ENCODE measurements at places on chromosomes 5 and 9.

GRCh38 chr5:40220260-40220659 is 459.5 kb upstream of the PTGER4 start:
- DNase-seq: no peak

- DNase-seq: no peak
Observed at GRCh38 chr9:124228516-124228915, 29.2 kb upstream of the NEK6 start.

DNA sequence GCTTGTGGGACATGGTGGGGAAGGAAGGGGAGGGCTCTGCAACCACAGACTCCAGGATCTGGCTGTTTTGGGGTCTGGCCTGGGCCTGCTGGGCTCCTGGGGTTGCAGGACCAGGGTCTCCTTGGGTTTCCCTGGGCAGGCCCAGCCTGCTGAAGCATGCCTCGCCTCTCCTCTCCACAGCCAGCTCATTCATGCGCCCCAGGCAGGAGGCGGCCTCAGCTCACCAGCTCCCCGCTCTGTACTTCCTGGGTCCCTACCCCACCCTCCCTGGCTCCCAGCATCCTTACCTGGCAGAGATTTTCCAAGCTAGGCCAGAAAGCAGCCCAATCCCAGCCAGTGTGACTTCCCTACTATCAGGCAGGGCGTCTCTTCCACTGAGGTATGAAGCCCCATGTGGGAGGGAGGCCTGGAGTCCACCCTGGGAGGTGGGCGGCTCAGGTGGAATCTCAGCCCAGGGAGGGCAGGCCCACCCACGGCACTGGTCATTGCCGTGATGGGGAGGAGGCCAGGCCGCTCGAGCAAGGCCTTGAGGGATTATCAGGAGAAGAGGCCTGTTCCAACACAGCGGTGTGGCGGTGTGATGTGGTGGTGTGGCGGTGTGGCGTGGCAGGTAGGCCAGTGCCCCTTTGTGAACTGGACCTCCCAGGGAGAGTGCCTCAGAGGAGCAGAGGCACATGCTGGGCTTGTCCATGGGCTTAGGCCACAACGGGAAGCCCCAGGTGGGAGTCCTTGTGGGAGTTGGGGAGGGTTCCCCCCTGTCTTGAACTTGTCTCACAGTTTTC is 103.4 kb downstream of the DAB2IP start:
- no peak for DNase-seq

- DNase-seq: no peak
Observed at GRCh38 chr9:75190762-75191161, 102.4 kb downstream of the OSTF1 start.

DNA sequence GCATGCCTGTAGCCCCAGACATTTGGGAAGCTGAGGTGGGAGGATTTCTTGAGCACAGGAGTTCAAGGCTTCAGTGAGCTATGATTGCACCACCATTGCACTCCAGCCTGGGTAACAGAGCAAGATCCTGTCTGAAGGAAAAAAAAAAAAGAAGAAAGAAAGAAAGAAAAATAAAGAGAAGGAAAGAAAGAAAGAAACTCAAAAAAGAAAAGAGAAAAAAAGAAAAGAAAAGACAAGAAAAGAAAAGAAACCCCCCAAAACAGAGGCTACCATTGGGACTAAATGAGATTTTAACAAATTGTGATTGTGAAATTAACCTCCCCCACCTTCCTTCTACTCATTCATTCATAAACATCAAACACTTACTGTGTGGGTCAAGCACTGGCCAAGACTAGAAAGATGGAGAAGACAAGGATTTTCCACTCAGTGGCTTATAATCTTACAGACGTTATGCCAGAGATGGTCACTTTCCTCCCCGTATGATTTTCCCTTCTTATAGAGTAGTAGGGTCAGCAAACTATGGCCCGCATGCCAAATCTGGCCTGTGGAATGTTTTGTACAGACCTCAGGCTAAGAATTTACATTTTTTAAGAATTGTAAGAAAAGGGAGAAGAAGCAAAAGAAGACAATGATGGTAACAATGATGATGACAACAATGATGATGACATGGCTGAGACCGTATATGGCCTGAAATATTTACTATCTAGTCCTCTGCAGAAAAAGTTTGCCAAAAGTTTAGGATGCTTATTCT is 1.1 kb upstream of the FYB1 start:
- no peak for DNase-seq

- no peak for DNase-seq
Observed at GRCh38 chr5:135387629-135387960, 11.4 kb downstream of the MACROH2A1 start.

DNA sequence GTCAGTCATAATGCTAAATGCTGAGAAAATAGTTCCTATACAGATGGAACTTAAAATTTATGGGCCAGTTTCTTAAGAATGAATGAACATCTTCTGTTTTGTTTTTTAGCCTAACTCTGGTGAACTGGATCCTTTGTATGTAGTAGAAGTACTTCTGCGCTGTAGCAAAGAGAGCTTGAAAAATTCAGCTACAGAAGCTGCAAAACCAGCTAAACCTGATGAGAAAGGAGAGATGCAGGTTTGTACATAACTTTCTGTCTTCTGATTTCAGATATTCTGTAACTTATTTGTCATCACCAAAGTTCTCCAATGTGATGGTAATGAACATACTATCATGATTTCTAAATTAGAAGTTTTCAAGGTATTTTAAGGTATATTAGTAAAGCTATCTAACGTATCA is 80.1 kb downstream of the MTREX start:
- no peak for DNase-seq

DNA sequence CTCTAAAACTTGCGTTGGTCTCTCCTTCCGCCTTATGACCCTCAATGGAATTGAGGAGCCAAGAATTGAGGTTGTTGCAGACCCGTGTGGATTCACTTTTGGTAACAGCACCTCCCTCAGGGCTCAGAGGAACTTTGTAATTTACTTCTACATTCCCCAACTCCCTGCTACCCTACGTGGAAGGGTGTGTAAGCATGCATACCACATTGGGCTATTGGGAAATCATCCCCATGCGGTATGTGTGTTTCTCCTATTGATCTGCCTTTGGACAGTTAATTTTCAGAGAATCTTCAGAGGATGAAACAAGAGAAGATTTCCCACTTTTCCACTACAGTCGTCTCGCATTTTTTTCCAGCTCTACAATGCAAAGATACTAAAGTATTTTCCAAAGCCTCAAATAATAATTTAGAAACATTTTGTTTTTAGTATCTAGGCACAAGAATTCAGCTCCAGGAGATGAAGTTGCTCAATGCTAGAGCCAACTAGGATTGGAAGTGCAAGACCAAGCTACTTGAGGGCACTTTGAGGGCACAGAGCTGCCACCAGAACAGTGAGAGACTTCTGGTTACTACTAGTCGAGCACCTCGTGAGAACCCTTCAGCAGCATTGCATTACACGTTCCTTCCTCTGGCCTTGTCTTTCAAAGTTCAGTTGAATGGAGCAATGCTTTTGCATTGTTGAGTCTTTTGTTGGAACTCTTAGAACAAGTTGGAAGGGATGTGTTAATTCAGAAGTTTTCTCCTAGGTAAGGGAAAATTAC is 3.4 kb downstream of the C1QTNF3 start:
- no peak for DNase-seq

DNA sequence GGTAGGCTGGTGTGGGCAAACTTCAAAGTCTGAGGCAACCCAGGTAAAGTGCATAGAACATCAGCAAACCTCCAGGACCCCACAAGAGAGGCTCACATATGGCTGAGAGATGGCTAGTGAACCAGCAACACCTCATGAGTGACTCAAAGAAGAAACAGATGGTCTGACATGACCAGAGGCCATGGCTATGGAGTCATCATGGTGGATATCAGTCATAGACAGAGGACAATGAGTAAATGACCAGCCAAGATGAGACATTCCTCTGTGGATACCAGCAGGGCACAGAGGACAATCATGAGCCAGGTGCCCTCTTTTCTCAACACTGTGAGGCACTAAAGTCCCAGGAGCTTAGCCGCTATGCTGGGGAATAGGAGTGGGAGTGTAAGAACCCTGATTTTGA is 180.8 kb downstream of the RASEF start:
- no peak for DNase-seq

- no peak for DNase-seq
Observed at GRCh38 chr5:156019571-156020180, 307.3 kb upstream of the SGCD start.

- DNase-seq: no peak
Observed at GRCh38 chr5:28269978-28270377, 1231.6 kb upstream of the CDH9 start.

DNA sequence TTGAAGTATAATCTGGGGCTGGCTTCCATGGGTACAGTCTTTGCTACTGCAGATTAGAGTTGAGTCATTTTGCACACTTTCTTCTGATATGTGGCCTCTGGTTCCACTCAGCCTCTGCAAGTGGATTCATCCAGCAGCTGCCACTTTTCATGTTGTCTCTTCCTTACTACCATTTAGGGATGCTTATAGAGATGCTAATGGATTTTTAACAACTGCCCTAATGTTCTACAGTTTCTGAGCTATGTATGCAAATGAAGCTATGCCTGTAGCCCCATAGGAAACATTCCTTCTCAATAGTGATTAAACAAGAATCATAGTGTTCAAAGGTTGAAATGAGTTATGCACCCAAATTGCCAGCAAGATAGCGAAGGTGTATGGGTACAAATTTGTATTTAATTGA is 456.0 kb upstream of the ITGA1 start:
- DNase-seq: no peak

DNA sequence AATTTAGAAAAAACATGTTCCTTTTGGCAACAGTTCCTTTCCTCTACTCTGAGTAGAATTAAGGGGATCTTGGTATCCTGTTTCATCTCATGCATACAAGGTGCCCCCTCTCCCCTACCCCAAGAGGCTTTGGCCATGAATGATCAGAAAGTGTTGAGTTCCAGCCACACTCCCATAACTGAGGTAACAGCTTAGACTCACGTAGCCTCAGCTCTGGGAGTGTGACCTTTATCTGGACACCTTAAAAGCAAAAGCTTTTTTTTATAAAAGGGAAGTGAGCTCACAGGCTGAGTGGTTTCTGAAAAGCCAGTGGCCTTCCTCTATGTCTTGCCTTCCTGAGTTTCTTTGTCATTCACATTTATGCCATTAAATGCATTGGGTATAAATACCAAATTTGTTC is 900 bp upstream of the HAVCR2 start:
- peak; percentile 50 for DNase-seq

GRCh38 chr5:179906795-179907555 is 722 bp downstream of the TBC1D9B start:
- no peak for DNase-seq

DNA sequence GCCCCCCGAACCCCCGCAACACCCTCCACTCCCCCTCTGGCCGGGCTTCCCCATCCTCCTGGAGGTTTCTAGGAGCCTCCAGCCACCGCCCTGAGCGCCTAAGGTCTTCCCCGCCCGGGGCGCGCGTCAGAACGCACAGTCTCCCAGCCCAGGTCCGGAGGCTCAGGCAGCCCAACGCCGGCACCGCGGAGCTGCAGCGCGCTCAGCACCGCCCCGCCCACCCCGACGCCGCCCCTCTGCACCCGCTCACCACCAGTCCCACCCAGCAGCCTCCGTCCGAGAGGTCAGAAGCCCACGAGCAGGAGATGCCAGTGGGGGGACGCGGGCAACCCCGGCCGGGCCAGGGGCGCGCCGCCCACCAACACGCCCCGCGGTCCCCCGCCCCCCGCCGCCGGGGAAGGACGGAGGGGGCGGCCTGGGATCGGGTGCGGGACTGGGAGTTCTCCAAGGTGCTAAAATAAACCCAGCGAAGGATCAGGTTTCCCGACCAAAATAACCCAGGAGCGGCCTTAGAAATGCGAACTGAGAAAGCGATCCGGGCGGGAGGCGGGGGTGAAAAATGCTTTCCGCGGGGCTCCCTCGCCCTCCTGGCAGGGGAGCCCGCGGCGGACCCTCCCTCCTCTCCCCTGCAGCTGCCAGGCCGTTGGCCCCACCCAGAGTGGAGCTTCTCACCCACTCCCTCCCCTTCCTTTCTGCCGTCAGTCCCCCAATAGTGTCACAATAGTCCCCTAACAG is 6.5 kb upstream of the FAM78A start:
- DNase-seq: no peak

DNA sequence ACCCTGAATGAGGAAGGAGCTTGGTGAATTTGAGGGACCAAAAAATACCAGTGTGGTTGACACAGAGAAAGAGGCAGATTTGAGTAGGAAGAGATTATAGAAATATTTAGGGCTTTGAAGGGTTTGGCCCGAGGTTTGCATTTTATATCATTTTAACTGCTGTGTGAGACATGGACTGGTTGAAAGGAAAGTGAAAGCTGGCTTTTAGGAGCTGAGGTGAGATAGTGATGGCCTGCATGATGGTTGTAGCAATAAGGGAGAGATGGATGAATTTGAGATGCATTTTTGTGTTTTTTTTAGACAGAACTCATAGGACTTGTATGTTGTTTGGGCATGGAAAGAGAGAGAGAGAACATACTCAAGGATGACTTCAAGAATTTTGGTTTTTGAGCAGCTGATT is 21.7 kb downstream of the FER start:
- DNase-seq: no peak

GRCh38 chr5:86979811-86980411 is 287.8 kb upstream of the RASA1 start:
- DNase-seq: no peak

DNA sequence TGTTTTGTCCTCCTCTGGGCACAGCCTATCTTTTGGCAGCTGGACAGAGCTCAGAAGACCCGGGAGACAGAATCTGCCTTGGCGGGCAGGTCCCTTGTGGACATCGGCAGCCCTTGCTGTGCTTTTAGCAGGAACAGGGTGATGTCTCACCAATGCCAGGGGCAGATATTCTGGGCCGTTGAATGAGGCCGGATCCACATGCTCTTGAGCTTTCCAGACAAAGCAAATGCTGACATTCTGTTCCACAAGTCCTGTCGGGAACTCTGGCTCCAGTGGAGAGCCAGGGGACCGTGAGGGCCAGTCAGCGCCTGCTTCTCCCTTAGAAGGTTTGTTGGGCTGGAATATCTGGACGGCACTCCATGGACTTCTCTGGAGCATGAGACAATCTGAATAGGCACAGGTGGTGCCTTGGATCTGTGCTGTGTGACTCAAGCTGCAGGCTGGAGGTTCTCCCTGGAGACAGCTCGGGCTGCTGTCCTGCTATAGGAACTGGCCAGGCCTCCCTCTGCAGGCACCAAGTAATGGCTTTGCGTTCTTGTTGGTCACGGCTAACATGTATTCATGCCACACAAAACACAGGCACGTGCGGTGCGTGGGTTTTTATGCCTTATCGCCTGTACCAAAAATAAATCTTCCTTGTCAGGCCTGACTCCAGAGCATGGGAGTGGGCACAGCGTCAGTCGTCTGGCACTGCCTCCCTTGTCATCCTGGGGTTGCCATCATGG is 80.3 kb downstream of the GADD45G start:
- DNase-seq: no peak

DNA sequence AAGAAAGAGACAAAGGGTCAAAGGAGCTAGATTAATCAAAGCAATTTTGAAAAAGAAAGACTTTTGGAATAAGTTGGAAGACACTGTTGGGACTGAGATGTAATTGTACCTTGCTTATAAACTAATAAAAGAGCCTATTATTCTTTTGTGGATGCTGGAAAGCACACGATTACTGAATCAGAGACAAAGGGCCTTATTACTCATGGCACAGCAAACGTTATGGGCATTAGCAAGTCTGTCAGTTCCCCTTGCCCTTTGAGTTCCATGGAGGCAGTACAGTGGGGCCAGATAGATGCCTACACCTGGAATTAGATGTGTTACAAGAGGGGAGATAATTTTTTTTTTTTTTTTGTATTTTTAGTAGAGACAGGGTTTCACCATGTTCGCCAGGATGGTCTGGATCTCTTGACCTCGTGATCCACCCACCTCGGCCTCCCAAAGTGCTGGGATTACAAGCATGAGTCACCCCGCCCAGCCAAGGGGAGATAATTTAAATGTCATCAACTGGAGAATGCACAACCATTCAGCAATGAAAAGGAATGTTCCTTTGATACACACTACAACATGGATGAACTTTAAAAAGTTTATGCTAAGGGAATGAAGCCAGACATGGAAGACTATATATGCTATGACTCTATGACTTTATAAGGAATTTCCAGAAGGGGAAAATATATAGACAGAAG is 128.9 kb downstream of the STARD4 start:
- no peak for DNase-seq

All from T-helper 2 cell treated with Interferon-gamma antibody and Interleukin-4, amounts not matched to agents 5 μg/mL and 100 μg/mL, for 36 hours (primary cell).